Kidney (tissue), 22 donors: ENCODE measurements at places on chromosomes 11 and 22.

GRCh38 chr11:35274909-35275785, 136.2 kb downstream of the CD44 start:
- DNase-seq = peak; percentile 10

DNA sequence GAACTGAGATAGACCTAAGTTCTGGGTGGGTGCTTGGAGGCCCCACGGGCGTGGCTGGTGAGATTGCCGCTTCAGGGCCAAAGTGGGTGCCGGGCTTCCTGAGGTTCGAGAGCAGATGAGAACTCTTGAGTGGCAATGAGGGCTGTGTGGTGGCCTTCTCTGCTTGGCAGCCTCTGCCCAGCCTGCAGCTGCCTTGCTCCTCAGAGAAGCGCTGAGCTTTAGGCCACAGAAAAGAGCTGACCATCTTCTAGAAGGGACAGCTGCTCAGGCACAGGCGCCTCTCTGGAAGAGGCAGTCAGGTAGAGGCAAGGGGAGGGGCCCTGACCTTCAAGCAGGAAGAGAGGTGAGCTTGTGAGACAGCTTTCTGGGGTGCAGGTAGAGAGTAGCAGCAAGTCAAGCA, 72.8 kb downstream of the MED15 start:
- DNase-seq = no peak

- no peak for DNase-seq
Measured at GRCh38 chr11:126011265-126011664, 51.4 kb downstream of the CDON start.

DNA sequence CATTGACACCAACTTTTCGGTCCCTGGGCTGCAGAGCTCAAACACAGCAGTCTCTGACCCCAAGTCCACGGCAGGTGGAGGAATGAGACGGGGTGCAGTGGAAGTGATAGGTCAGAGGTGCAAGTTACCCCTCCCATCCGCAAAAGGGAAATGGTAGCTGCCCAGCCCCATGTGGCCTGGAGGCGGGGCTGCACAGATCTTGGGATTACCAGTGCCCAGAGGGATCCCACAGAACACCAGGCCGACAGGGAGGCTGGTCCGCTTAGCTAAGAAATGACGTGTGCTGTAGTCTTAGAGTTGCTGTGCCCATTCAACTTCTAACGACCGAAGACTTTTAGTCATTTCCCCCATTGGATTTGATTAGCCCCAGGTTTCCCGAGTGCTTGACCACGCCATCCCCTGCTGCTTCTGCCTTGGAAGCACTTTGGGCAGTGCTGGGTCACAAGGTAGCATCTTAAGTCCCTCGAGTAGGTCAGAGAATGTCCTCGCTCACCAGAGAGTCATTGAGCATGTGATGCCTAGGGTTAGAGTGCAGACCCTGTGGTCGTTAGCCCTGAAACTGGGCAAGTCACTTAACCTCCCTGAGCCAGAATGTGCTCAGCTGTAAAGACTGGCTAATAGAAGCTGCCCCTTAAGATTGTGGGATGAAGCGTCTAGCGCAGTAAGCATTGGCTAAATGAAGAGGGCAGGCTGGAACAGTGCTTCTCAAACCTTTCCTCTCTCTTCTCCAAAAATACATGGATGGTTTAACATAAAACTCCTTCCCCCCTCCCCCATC, 4.2 kb downstream of the PTGDR2 start:
- no peak for DNase-seq

DNA sequence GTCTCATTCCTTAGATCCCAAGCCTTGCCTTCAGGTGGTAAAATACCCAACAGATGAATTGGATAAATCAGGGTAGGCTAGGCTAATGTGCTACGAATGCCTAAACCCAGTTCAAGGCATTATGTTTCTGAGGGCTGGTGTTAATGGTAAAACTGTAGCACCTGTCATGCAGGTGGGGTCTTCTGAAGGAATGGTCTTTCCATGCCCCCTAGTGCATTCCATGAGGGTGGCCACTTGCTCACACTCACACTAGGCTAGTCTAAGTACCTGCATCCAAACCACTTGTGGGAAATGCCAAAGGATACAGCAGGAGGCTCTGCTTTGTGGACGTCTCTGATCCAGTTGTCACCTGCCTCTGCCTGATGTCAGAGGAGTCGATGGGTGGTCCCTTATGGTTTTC, 24.2 kb upstream of the UCP3 start:
- DNase-seq = no peak

DNA sequence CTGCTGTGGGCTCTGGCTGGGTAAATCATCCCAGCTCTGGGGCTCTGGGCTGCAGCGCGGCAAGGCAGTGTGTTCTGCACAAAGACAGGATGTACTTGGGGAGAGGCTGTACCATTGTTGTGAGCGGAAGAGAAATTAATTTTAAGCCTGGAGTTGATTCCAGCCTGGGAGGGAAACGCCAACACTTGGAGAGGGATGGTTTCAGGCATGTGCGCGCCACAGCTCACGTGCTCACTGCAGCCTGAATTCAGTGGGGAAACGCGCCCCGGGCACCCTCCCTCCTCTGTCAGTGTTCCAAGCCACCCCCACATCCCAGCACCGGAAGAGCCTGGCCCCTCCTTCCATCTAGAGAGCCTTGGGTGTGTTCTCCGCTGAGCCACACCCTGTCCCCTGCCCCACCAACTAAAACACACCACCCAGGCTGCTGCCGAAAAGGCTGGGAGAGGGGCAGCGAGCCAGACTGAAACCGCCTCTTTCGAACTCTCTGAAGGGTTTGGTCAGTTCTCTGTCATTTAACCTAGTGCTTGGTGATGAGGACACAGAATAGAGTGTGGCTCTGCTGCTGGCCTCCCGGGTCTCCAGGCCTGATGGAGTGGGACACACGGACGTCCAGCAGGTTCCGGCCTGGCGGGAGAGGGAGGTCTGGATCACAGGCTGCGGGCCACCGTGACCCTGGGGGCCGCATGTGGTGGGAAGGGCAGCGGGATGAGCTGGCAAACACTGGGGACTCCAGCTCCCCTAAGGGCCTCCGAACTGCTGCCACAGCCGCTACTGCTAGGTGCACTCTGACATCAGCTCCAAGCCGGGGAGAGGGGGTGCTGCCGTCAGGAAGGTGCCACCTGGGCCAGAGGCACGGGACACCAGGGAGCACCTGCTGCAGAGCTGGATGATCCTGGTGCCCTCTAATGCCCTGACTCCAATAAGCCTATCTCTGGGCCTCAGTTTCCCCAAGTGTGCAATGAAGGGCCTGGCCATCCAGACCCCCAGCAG, 230.8 kb downstream of the CTTN start:
- DNase-seq = no peak

DNA sequence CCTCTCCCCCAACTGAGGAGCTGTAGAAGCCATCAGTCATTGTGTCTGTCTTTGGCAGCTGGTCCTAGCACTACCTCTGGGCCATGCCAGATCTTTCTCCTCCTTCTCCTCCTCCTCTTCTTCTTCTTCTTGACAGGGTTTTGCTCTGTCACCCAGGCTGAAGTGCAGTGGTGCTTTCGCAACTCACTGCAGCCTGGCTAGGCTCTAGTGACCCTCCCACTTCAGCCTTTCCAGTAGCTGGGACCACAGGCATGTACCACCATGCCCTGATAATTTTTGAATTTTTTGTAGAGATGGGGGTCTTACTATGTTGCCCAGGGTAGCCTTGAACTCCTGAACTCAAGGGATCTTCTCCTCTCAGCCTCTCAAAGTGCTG, 50.1 kb upstream of the SHANK2 start:
- peak; percentile 10 for DNase-seq

GRCh38 chr11:83933008-83933407, 646.8 kb upstream of the CCDC90B start:
- DNase-seq = no peak

GRCh38 chr22:49724893-49725489, 102.7 kb downstream of the BRD1 start:
- DNase-seq = peak; percentile 76

DNA sequence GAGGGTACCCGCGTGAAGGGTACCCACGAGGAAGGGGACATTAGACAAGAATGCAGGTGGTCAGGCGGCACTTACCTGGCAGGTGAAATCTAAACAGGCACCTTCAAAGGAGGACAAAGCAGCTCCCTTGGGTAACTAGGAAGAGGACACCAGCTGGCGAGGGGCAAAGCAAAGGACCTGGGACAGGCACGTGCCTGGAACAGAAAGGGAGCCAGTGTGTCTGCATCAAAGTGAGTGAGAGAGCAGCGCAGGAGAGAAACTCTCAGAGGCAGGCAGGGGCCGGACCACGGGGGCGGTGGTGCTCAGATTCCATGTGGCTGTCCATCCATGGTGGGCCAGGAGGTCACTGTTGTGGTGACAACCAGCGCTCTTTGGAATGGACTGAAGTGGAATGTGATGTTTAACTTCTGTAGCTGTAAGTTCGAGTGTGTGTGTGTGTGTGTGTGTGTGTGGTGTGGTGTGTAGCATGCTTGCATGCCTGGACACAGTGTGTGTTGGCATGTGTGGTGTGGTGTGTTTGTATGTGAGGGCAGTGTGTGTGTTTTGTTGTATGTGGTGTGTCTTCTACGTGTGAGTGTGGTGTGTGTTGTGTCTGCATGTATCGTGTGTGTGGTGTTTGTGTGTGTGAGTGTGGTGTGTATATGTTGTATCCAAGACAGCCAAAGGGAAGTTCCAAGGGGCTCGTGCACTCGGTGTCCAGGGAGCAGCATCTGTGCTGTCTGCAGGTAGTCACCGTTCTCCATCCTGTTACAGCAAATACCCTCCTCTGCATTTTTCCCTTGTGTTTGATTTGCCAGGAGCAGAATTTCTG, 86.4 kb downstream of the CDKN1C start:
- peak; percentile 87 for DNase-seq

GRCh38 chr11:117985953-117986887, at the start of gene IL10RA:
Gene IL10RA, plus strand, starts transcription at chr11:117986394. Its CDS starts 74 bp downstream, at chr11:117986468.
- peak; percentile 89 for DNase-seq

DNA sequence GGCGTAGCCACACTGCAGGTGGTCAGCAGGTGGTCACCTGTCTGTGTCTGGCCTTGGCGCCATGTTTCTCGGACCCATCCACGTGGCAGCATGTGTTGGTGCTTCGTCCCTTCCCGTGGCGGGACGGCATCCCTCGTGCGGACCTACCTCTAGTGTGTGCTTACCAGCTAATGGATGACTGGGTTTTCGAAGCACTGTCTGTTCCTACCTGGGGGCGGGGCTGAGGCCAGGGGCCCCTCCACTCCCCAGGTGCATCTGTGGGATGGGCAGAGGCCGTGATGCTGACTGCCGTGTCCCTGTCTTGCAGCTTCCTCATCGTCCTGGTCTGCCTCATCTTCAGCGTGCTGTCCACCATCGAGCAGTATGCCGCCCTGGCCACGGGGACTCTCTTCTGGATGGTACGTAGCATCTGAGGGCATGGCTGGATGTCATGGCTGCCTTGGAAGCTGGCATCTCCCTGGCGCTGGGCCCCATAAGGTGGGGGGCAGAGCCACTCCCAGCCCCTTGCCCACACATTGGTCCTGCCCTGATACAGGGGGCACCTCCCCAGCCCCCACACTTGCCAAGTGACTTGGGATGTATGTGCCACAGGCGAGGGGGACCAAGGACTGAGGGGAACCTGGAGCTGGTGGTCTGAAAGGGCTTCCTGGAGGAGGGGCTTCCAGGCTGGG, 82.9 kb downstream of the KCNQ1 start:
- peak; percentile 68 for DNase-seq

DNA sequence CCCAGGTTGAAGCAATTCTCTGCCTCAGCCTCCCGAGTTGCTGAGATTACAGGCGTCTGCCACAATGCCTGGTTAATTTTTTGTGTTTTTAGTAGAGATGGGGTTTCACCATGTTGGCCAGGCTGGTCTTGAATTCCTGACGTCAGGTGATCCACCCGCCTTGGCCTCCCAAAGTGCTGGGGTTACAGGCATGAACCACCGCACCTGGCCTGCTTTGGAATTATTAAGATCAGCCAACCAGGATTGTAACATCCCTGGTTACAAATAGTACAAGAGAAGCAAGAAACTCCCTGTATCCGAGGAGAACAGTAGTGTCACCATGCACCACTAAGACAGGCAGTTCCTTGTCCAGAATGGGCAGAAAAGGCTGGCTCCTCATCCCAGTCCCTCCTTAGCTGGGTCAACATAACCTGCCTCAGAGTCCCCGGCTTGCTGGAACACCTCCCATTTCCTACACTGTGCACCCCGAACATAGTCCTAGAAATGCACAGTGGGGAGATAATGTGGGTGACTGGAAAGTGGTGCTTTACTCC, 77.2 kb upstream of the INCENP start:
- DNase-seq = no peak

DNA sequence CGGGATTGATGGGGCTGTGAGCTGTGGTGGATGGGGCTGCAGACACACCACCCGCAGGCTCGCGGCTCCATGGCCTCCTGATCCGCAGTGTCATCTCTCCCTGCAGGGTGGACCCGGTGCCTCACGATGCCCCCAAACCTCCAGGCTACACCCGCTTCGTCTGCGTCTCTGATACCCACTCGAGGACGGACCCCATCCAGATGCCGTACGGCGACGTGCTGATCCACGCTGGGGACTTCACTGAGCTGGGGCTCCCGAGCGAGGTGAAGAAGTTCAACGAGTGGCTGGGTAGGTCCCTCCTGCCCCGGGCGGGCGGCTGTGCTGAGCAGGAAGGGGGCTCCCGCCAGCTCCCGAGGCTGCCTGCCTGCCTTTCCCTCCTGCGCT, 23.1 kb downstream of the MPPED1 start:
- DNase-seq = no peak

DNA sequence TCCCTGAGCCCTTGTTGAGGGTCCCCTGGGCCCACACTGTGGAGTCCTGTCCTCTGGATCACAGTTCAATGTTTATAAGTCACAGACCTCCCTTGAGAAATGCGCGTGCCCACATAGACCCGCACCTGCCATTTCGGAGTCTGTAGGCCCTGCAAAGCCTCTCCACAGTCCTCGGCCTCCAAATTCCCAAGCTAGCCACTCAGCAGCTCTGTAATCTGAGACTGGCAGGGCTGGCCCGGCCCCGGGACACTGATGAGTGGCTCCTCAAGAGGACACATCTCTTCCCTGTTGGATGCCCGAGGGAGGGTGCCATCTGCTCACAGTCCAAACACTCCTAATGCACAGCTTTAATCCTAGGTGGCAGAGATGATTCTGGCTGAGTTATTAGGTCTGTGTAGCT, 39.1 kb downstream of the B3GAT1 start:
- peak; percentile 29 for DNase-seq

DNA sequence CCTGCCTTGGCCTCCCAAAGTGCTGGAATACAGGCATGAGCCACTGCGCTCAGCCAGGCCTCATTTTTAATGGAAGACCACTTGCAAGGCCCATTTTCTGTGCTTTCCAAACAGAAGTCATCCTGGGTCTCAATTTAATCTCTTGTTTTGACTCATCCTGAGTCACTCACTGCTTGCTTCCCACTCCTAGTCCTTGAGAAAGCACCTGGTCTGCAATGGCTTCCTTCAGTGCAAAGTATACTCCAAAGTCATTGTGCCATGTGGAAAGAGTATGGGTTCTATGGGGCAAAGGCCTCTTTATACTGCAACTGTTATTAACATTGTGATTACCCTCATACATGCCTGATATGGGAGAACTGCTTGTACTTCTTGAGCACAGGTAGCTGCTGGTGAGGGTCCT, 18.3 kb upstream of the SLC5A1 start:
- no peak for DNase-seq

- DNase-seq = no peak
Measured at GRCh38 chr11:57217053-57217452, 20.0 kb downstream of the APLNR start.

- no peak for DNase-seq
Measured at GRCh38 chr22:30574997-30575671, 669 bp upstream of the GAL3ST1 start.
